ENCODE measurements at places on chromosomes 6 and 20. TPM values are rescaled to one million over a fixed set of nuclear protein-coding genes. Genes with fewer than 3 reads are reported as not detected.
A peak's percentile ranks its signal among the peaks of the same experiment; 100 is the strongest.

DNA sequence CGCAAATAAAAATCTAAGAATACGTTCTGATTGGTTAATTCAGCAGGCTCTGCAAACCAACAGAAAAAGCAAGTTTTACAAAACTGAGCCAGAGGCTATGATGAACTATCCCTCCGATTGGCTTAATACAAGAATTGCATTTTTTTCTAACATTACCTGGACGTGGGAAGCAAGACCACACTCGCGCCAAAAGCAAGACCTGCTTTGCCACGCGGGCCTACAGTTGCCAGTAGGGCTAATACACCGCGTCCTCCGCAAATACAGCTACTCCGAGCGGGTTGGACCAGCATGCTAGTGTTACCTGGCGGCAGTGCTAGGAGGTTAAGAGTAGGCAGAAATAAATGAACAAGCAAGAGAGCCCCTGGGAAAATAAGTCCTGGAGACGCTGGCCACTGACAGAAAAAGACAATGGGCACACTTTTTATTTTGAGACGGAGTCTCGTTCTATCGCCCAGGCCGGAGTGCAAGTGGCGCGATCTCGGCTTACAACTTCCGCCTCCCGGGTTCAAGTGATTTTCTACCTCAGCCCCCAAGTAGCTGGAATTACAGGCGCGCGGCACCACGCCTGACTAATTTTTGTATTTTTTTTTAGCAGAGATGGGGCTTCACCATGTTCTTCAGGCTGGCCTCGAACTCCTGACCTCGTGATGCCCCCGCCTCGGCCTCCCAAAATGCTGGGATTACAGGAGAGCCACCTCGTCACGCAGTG, 131.9 kb upstream of the BTN3A2 start:
- DNase-seq, result no peak

DNA sequence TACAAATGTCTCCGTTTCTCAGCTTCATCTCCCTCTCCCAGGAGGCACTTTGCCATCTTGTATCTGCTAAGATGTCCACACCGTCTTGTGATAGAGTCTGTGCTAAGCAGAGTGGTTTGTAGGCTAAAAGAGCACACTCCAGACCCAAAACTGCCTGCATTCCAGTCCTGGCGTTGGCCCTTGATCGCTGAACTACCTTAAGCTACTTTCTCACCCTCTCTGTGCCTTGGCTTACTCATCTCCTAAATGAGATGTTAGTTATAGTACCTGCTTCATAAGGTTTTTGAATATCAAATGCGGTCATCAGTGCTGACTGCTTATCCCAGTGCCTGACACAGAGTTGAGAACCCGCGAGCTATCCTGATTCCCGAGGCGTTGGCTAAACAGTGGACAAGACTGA, 14.0 kb downstream of the CASS4 start:
- DNase-seq, result peak; percentile 17

Gene B3GAT2
- total RNA-seq, result not detected

Gene SUMO4
- total RNA-seq, result 1.3 TPM

Gene SPTLC3
- 2.2 TPM for total RNA-seq

Gene MICAL1
- 7.7 TPM for total RNA-seq

Gene SMPD2
- 5.1 TPM for total RNA-seq

Gene REM1
- total RNA-seq, result 2.1 TPM

All from cardiac septum (tissue), 1 donor.